ENCODE measurements at places on chromosomes 2 and 18.

- no peak for DNase-seq
Measured at GRCh38 chr2:73292316-73292905, 937 bp downstream of the EGR4 start.

DNA sequence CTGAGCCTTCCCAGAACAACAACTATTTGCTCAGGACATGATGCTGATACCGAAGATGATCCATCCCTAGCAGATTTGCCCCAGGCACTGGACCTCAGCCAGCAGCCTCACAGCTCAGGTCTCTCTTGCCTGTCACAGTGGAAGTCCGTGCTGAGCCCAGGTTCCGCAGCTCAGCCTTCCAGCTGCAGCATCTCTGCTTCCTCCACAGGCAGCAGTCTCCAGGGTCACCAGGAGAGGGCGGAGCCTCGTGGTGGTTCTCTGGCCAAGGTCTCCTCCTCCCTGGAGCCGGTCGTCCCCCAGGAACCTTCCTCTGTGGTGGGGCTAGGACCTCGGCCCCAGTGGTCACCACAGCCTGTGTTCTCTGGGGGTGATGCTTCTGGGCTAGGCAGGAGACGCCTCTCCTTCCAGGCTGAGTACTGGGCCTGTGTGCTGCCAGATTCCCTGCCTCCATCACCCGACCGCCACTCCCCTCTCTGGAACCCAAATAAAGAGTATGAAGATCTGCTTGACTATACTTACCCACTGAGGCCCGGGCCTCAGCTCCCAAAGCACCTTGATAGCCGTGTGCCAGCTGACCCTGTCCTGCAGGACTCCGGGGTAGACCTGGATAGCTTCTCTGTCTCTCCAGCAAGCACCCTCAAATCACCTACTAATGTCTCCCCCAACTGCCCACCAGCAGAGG lies 15.4 kb downstream of the CEP68 start:
- no peak for DNase-seq

DNA sequence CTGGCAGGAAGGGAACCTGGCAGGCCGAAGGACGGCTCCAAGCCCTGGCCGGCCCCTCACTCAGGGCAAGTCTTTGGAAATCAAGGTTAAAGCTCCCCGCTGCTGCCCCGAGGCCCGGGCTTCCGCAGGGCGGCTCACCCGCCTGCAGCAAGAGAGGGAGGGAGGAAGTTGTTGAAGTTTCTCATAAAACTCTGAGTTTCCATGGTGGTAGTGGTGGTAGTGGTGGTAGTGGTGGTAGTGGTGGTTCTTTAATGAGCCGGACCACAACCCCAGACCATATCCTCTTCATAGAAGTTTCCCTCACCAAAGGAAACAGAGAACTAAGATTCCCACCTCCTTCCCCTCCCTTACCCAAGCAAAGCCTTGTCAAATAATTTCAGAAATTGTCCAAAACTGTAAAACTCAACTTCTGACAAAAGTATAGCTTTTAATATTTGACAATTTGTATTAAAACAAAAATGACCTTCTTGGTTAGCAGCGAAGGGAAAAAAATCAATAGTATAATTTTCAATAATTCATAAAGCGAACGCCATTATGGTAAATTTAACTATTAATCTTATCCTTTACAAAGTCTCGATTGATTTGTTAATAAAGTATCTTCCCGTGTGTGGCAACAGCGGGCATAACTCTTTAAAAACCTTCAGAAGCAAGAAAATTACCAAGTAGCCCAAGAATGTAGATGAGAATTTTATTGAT lies 1.5 kb upstream of the HOXD10 start:
- DNase-seq, result no peak

GRCh38 chr18:66695281-66695680 lies 91.4 kb upstream of the CDH19 start:
- DNase-seq, result no peak

- no peak for DNase-seq
Measured at GRCh38 chr2:218427741-218428140, 8.8 kb downstream of the VIL1 start.

GRCh38 chr2:174522553-174522952 lies 35.7 kb upstream of the GPR155 start:
- no peak for DNase-seq

GRCh38 chr2:137893145-137893544 lies 71.1 kb upstream of the HNMT start:
- no peak for DNase-seq

- no peak for DNase-seq
Measured at GRCh38 chr2:120320318-120320851, 25.6 kb upstream of the INHBB start.

- no peak for DNase-seq
Measured at GRCh38 chr2:169761251-169761969, 27.8 kb downstream of the KLHL23 start.

DNA sequence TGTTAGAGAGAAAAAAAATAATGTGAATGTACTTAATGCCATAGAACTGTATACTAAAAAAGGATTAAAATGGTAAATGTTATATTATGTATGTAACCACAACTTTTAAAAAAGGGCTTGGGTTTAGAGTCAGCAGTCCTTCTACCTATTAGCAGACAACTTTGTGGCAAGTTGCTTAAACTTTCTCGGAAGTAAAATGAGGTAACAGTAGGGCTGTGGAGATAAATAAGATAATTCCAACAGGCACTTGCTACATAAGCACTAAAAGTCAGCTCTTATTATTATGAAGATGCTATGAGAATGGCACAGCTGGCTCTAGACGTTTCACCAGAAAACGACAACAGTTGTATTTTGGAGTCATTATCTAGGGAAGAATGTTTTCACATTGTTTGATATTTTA lies 31.3 kb downstream of the AAK1 start:
- no peak for DNase-seq

- DNase-seq, result no peak
Measured at GRCh38 chr18:8380006-8380405, 229.2 kb upstream of the RAB12 start.

- DNase-seq, result peak; percentile 50
Measured at GRCh38 chr2:23900541-23901322, 26.2 kb downstream of the ATAD2B start.

DNA sequence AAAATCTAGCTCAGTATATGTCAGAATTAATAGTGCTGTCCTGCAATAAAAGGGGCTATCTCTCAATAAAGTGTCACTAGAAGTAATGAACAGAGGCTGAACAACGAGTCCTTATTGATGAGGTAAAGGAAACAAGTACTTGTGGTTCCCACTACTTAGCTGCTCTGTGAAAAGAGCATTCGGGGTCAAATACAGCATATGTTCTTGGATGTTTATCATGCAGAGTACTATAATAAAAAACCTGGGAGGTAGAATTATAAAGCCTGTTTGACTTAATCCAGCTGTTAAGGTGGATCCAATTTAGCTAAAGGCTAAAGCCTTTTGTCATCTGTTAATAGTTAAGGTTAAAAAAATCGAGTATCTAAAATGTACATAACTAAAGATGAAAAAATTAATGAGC lies 32.4 kb downstream of the SLC35F5 start:
- DNase-seq, result no peak

DNA sequence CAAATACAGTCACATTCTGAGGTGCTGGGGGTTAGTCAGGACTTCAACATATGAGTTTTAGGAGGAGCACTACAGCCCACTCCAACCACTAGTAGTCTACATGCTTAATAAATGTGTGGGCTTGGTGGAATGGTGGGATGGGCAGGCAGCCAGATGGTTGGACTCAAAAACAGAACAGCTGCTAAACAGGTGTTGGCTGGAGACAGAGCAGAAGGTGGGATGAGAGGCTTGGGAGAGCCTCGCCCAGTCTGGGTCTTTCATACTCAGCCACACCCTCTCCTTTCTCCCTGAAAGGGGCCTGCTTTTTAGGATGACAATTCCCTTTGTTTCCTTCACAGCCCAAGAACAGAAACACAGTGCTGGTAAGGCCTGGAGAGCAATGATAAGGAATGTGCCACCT lies 143.9 kb upstream of the KLHL29 start:
- DNase-seq, result no peak

DNA sequence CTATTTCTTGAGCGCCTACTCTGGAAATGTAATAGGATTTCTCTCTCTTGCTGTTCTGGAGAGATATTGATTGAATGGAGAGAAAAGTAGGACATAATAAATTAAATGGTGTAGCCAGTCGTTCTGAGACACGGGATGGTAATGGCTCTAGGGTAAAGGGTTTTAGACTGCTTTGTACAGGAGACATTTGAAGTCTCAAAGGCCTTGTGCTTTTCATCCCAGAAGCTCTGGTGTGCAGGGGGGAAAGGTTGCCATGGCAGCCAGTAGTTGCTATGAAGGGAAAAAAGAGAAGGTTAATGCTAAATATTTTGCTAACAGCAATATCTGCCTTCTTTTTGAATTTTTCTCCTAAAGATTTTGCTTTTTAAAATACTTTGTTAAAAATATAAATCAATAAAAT lies 359.3 kb downstream of the RIT2 start:
- DNase-seq, result no peak

GRCh38 chr2:45003579-45004551 lies 5.4 kb downstream of the SIX2 start:
- no peak for DNase-seq

DNA sequence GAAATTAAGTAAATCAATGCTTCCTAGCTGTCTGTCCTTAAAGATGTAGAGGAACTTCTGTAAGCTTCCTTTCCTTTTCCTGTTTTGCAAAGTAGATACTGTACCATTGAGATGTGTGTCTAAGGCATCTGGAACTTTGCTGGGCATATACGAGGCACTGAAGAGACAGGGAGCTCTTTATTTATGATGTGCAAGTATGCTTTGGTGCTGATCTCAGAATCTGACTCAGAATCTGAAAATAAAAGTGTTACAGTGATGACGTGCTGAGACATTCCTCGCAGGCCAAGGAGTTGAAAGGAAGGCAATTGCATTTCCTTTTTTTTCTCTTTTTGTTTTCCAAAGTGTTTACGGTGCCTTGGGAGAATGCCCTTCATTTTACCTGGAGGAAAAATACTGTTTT lies 230.9 kb upstream of the RGPD4 start:
- DNase-seq, result no peak

DNA sequence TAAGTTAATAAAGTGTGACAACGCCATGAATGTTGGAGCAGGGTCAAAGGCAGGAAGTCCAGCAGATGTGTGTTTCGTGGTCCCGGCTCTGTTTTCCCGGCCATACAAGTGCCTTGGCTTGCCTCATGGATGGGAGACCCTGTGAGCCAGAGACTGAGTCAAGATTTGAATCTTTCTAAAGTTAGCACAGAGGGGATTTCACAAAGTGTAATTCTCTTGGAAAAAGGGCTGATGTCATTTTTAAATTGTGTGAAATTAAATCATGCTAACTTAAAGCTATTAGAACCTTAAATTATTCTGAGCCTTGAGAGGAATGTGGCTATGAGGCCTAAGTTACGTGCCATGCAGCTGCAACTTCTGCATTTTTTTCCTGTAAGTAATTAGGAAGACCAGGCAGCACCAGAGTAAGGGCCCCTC lies 38.3 kb upstream of the RALBP1 start:
- DNase-seq, result no peak
